ENCODE measurements at places on chromosomes 11 and 22.

DNA sequence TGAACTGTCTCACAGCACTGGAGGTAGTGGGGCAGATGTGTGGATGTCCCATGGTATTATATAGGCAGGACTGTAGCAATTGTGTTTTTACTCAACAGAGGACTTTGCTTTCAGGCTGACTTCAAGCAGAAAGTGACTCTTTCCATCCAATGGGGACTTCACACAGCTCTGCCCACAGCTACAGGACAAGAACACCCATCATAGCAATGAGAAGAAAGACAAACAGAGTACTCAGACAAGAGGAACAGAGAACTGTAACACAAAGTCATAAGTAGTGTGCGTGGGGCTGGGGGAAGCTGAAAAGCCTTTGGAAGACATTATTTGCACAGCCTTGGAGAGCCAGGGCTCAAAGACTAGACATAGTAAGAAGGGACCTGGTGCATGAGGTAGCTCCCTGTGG lies 70.3 kb downstream of the CCDC81 start:
- DNase-seq, result no peak

GRCh38 chr11:64344787-64345186 lies 4.8 kb downstream of the CCDC88B start:
- DNase-seq, result no peak

DNA sequence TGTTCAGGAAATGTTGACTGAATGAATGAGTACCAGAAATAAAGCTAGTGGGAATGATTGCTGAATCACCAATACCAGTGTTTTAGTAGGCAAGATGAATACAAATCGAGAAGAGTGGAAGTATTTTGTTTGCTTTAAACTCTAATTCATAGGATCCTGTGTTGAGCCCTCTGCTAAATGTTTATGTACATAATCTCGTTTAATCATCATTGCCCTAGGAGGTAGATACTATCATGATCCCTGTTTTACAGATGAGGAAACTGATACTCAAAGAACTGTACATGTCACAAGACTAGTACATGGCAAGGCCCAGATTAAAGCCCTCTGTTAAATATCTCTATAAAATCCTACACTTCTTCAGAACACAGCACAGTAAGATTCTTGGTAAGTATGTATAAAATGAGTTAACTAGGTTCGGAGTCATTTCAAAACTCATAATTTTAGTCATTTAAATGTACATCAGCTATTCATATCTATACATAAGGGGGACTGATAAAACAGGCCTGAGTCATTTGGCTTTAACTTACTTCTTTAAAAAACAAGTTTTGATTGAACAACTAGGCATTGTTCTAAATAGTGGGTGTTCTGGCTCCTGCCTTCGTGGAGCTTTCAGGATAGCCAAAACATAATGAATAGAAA lies 97.1 kb downstream of the EXT2 start:
- DNase-seq, result no peak

- DNase-seq, result no peak
Observed at GRCh38 chr11:73423506-73423905, 47.3 kb downstream of the RELT start.
